Daoy (cell line): ENCODE measurements at places on chromosomes 11 and 22.

DNA sequence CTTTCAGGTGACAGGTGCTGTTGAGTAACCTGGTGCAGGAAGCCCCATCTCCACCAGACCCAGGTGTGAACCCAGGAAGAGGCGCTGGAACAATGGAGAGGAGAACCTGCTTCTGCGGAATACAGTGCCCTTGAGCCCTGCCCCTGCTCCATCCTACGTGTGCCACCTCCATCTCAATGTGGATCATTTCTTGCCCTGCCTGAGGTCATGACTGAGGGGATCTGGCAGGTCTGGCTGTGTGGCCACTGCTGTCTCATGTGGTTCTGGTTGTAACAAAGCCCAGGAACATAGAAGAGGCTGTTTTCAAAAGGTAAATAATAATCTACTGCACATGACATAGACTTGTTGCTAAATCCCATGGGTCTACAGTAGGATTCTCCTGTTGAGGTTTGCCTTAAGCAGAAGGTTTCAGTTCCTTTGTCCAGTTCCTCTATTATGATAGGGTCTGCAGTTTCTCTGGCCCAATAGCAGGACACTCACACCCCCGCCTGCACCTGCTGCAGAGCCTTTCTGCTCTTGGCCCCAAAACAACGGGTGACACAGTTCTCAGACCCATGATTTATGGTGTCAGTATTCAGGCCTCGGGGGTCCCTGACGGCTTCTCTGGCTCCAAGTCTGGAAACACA lies 113.5 kb upstream of the IGLL5 start:
- no peak for DNase-seq

GRCh38 chr22:45880091-45880715 lies 96.8 kb downstream of the WNT7B start:
- no peak for DNase-seq

DNA sequence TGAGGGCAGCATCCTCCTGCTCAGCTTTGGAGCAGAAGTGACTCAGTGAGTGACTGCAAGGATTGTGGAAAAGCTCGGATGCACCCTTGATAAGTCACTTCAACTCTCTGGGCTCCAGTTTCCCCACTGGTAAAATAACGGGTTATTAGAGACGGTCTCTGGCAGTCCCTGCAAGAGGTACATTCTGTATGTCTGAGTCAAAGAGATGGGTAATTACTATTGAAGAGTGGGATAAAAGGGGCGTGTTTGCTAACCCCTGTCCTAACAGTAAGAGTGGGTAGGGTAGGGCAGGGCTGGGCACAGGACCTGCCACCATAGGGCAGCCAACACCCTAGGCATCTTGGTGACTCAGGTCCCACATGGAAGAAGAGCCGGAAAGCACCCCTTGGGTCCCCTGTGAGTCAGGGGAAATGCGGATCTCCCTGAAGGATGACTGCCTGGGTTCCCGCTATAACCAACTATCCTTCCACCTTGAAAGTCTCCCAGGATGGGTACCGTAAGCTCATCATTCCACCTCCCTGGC lies 7.3 kb upstream of the AHNAK start:
- peak; percentile 90 for DNase-seq

DNA sequence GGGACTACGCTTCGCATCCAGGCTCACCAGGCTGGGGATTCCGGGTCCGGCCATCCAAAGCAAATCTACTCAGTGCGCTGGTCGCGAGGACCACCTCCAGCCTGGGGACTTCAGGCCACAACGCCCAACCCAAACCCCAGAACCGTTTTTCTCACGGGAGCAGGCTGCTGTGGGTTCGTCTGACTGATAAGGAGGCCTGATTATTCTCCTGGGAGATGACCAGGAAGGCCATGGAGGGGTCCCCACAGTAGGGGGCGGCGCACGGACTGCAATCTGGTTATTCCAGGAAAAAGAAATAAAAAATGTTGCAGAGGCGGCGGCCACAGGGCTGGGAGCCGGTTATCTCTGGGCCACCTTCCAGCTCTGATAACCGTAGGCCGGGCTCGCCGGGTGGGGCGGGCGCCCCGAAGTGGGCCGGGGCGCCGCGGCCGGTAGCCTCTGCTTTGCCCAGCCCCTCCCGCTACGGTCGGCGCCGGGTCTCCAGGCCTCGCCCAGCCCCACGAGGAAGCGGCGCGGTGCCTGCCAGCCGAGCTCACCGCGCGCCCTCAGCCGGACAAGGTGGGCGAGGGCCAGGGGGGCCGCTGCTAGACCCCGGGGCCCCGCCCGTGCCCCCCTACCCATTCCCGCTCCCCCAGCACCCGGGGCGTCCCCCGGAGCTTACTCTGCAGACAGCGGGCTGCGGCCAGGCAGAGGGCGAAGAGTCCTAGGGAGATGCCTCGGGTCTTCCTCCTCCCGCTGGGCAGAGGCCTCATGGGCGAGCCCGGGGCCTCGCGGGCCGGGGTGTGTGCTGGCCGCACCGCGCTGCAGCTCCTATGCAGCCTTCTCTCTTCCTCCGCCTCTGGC lies 446 bp downstream of the VSTM5 start:
- DNase-seq, result peak; percentile 22
